ENCODE measurements at places on chromosomes 5 and 9.

DNA sequence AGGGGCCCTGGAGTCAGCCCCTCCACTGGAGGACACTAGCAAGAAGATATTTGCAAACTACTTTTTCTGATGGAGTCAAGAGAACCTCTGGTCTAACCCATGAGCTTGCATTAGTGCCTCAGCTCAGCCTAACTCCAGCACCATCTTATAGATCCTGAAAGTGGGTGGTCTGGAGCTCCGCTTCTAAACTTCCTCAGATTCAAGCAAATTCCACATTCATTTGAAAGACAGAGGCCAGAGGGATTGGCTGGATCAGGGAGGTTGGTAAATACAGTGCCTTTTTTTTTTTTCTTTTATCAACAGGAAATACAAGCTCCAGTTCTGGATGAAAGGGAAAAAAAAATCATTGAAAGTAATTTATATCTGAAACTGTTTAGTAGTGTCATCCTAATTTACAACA, 99.9 kb downstream of the ENC1 start:
- no peak for DNase-seq

DNA sequence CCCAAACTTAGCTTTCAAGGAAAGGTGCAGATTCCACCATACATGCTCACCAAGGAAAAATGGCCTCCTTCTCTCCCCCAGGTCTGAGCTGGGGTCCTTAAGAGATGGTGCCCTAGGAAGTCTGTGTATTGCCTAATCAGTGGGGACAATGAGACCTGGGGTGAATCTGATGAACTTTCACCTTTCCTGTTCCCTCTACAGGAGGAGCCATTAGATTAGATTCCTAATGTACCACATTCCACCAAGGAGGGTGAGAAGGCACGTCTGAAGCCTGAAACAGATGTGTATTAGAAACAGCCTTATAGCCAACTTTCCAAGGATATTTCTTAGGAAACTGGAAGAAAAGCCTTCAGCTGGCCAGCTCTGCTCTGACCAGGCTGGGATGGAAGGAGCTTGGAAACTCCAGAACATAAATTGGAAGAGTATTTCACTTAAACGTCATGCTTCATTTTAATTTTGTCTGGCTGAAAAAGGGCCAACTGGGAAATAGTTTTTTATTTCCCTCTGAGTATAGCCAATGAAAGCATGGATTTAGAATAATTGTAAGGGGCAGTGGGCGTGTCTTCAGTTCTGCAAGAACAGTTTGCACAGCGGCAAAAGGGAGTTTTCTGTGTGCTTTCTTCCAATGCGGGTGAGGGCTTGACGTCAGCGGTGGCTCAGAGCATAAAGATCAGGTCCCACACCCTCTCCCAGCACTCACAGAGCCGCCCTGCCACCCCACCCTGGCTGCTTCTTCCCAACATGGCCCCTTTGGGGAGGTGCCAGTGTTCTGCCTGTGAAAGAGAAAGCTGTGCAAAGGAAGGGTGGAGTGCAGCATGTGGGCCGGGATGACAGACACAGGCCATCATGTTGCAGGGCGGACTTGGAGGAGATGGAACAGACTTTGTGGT, 210.9 kb downstream of the ESM1 start:
- no peak for DNase-seq

GRCh38 chr5:177336603-177337494, 14.6 kb downstream of the LMAN2 start:
- DNase-seq, result no peak

- no peak for DNase-seq
Measured at GRCh38 chr5:136615251-136616119, 250.1 kb upstream of the TRPC7 start.

- no peak for DNase-seq
Measured at GRCh38 chr9:124611106-124611505, 103.9 kb upstream of the NR5A1 start.

DNA sequence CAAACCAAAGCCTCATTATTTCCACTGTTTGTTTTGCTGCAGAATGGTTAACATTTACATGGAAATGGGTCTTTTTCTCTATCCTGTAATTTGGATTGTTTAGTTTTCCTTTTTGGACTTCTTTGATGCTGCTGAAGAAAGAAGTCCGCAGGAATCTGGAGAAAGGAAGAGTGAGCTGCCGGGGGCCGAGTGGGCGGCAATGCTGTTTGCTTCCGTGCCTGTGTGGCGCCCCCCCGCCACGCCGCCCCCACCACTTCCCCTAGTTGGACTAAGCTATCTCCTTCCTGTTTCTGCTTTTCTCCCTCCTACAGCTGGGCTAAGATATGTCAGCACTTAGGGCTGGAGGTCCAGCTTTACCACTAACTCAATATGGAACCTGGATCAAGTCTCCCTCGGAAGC, 39.7 kb downstream of the ACTL7B start:
- no peak for DNase-seq

DNA sequence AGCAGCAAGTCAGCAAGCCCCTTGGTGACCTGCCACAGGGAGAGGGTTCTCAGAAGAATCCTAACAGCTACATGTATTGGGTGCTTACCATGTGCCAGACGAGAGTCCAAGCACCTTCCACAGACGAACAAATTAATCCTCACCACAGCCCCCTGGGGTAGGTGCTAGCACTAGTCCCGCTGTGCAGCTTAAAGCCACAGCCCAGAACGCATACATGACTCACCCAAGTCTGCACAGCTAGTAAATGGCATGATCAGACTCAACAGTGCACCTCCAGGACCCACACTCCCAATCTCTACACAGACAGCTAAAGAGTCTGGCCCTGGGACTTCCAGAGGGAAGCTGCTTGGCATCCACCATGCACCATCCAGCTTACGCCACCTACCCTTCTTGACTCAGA, 111.5 kb downstream of the PAX5 start:
- DNase-seq, result no peak

- DNase-seq, result no peak
Measured at GRCh38 chr5:81759632-81760005, 8.7 kb upstream of the SSBP2 start.

DNA sequence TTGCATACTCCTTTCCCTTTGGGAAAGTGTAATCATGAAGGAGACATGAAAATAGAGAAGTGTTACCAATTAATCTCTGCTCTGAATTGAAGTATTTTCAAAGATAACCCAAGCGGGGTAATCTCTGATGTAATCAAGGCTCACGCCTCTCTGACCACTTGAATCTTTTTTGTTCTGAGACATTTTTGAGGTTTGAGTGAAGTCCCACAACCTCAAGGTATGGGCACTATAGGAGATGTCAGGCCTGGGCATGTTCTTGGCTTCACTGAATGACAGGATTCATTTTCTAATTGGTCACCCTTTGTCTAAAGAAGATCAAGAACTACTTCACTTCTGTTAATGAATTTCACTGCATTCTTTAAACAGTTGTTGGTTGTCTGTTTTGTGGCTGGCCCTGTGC, 23.7 kb downstream of the ENHO start:
- no peak for DNase-seq

GRCh38 chr5:135105105-135105484, 71.1 kb upstream of the PITX1 start:
- no peak for DNase-seq

- no peak for DNase-seq
Measured at GRCh38 chr5:102153003-102153759, 142.9 kb downstream of the SLCO4C1 start.

DNA sequence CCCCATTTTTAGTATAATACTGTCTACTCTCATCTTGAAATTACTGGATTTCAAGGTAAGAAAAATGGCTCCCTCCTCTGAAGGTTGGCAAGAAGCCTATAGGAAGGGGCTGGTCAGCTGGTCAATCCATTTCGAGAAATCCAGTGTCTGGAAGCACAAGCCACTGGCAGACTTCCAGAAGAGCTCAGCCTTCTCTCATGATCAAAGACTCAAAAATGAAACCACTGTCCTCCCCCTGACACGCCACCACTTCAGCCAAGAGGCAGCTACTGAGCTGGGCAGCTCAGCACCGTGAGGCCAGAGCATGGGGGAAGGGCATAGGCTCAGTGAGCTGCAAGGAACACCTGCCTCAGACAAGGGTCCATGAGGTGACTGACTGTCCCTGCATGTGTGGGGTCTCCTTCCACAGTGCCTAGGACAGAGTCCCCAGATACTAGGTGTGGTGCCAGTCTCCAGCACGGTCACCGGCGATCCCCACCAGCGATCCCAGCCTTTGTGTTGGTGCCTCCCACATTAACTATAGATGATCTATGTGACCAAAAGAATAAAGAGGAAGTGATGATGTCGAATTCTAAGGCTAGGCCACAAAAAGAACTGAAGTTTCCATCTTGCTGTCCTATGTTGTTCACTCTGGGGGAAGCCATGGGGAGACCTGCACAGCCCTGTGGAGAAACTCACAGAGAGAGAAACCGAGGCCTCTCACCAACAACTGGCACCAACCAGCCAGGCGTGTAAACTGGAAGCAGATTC, 100.1 kb upstream of the LRRTM2 start:
- no peak for DNase-seq

DNA sequence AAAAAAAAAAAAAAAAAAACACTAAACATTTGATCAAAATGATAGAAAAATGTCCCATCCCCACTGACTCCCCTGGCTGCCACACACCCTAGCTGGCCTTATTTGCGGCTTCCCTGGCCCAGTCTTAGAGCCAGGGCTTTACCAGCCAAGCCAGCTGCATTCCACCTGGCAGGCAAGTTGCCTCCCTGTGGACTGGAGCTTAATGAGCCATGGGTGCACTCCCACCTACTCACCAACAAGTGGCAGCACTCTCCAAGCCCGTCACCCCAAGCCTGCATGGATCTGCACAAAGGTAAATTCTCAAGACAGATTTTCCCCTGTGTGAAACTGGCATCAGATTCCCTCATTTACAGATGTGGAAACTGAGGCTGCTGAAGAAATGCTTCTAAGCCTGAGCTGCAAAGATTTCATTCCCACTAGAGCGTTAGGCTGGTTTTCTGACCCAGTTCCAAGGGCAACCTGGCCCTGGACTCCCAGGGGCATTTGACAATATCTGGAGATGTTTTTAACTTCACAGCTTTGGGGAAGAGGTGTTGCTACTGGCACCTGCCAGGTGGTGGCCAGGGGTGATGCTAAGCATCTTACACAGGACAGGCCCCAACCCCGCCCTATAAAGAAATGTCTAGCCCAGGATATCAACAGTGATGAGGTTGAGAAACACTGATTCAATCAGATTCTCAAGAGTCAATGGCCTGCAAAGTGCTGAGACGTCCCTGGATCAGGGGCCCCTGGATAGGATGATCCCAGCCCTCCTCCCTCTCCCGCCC, 21.9 kb upstream of the VDAC1 start:
- DNase-seq, result peak; percentile 58

DNA sequence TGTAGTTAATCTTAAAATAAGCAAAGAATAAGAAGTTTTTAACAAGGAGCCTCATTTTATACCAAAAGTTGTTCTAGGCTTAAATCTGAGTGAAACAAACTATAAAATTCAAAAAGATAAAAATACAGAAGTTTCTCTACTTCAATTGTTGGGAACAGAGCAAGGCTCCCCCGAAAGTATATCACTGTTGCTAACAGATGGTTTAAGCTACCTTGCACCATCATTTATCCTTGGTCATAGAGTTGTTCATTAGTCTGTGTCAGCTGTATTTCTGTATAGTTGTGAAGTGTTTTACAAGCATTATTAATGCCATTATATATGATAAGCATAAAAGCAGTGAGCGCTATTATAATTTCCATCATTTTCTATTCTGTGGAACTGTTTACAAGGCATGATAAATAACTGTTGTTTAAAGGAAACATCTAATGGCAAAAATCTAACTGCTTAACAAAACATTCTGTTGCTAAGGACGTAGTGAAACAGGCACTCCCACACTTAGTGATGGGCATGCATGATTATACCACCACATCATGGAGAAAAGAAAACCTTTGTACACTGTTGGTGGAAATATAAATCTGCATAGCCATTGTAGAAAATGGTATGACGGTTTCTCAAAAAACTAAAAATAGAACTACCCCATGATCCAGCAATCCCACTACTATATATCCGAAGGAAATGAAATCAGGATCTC, 23.3 kb upstream of the ACO1 start:
- DNase-seq, result no peak

DNA sequence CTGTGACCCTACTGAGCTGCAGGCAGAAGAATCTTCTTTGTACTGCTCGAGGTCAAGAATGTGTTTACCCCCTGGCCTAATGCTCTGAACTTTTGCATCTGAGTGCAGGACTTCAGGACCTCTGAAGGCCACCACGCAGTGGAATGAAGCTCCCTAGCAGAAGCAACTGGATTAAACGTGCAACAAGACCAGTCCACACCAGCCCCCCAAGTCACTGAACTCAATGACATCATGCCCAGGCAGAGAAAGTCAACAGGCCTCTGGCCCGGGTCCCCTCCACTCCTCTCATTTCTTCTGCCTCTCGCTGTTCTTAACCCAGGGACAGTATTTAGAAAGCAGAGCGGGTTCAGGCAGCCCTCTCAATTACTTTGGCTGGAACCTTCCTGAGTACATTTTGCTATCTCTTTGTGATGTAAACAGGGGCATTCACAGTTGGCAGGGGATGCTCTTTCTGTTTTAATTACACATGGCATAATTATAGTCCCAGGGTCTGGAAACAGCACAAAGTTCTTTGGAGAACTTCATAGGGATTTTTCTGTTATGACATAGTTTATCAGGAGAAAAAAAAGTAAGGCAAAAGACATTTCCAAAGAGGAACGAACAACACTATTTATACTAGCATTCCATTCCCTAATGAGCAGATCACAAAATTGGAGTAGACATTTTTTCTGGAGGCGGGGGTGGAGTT, 108.2 kb upstream of the SPATA31D4 start:
- DNase-seq, result no peak

- DNase-seq, result no peak
Measured at GRCh38 chr9:85528142-85528541, 213.6 kb downstream of the AGTPBP1 start.

DNA sequence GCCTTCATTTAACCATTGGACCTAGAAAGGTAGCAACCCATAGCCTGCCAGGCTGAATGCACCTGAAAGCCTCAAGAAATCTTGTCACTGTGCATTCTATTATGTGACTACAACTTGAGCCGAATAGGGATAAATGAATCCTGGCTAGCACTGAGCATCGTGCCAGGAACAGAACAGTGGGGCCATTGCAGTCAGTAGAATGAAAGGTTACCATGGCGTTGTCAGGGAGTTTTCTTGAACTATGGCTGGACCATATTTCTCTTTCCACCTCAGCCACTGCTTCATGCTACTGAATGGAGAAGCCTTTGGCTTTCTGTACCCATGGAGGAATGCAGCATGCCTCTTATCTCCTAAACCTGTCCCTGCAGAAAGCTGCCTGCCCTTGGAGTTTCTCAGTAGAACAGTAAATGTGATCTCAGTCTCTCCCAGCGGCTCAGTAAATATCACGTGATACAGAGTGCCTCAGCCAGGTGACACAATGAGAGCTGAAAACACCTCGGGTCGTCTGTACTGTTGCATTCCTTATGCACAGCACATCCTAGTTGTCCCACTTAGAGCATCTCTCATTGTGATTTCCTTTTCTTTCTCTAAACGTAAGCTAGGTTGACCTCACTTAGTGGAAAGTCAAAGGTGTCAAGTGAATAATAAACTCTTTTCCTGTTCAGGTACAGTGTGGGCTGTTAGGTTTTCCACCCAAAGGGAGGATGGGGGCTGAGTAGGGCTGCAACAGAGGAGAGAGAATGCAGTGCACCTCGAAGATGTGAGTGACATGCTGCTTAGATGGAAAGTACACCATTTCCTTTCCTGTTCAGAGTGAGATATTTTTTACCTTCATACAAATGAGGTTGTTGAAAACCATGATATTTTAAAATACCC, 115.3 kb downstream of the MACIR start:
- DNase-seq, result peak; percentile 25

- no peak for DNase-seq
Measured at GRCh38 chr5:145068721-145069120, 766.4 kb downstream of the PRELID2 start.

GRCh38 chr5:80308526-80308925, 11.3 kb upstream of the SPZ1 start:
- DNase-seq, result no peak

Data from prostate gland (tissue), 2 donors.